ENCODE measurements at places on chromosomes 3 and 15. TPM values are rescaled to one million over a fixed set of nuclear protein-coding genes. Genes with fewer than 3 reads are reported as not detected.

The LRRC31 gene
- total RNA-seq = 1.2 TPM

The TEX9 gene
- total RNA-seq = 7.5 TPM

DNA sequence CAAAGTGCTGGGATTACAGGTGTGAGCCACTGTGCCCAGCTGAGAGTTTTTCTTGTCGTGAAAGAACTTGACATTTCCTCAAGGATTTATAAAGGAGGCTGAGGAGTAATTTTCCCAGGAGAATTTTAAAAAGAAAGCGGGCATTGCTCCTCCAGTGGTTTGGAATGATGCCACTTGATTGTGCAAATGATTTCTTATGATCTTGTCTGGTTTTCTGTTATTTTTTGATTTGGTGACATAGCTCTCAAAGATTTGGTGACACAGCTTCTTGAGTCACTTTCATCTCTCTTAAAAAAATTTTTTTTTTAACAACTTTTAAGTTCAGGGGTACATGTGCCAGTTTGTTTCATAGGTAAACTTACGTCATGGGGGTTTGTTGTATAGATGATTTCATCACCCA, 24.6 kb upstream of the NFKBIZ start:
- no peak for DNase-seq

- no peak for DNase-seq
Observed at GRCh38 chr3:160225176-160226025, at the start of gene C3orf80. TSS of gene C3orf80 (plus strand) at chr3:160225422. CDS start at chr3:160225636, 214 bp downstream.

- no peak for DNase-seq
Observed at GRCh38 chr15:71231758-71232157, 116.5 kb downstream of the THSD4 start.

- no peak for DNase-seq
Observed at GRCh38 chr15:72948662-72949061, 103.6 kb upstream of the NEO1 start.
